ENCODE measurements at places on chromosomes 1 and 21. TPM values are rescaled to one million over a fixed set of nuclear protein-coding genes. Genes with fewer than 3 reads are reported as not detected.

DNA sequence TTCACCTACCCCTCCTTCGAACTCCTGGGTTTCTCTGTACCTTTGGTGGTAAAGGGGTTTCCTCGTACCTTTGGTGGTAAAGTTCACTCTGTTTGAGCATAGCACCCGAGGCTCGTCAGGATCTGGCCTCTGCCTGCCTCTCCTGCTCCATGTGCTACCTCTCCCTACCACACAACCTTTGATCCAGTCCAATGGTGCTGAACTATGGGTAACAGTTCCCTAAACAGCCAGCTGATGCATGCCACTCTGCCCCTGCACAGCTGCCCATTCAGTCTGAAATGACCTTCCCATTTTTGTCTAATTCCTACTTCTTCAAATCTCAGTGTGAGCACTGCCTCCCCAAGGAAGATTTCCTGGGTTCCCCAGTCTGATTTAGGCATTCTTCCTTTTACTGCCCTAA, 14.0 kb downstream of the OVAAL start:
- no peak for DNase-seq

Gene MIB2
- total RNA-seq, result 34.1 TPM

Gene AADACL3
- total RNA-seq, result not detected

DNA sequence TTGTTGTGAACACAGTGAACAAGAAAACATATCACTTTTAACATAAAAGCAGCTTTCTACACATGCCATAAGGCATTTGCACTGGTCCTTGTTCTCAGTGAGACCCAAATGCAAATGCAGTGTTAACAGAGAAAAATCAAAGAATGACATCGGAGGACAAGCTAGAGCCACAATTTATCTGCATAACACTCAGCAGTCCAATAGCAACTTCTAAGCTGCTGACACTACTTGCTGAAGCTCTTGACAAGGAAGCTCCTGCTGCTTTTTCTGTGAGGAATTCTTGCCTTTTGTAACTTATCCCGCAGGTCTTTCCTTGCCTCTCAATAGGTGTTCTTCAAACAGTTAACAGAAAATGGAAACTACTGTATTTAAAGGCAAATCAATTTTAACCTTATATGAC, 34.7 kb downstream of the USH2A start:
- DNase-seq, result no peak

GRCh38 chr1:197841158-197841557, 61.3 kb upstream of the C1orf53 start:
- DNase-seq, result no peak

DNA sequence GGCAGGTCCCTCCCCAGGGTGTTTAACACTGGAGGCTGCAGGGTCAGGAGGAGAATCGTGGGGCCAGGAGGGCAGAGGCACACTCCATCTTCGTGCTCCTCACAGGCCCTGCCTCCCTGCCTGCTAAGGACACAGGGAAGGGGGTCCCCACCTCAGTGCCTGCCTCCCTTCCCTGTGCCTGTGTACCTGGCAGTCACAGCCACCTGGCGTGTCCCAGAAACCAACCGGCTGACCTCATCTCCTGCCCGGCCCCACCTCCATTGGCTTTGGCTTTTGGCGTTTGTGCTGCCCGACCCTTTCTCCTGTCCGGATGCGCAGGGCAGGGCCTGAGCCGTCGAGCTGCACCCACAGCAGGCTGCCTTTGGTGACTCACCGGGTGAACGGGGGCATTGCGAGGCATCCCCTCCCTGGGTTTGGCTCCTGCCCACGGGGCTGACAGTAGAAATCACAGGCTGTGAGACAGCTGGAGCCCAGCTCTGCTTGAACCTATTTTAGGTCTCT, 623 bp upstream of the BGLAP start:
- DNase-seq, result no peak

Gene LHX8
- not detected for total RNA-seq

GRCh38 chr1:223209992-223210787, 67.1 kb upstream of the TLR5 start:
- no peak for DNase-seq

Gene CAMSAP2
- 2.5 TPM for total RNA-seq

DNA sequence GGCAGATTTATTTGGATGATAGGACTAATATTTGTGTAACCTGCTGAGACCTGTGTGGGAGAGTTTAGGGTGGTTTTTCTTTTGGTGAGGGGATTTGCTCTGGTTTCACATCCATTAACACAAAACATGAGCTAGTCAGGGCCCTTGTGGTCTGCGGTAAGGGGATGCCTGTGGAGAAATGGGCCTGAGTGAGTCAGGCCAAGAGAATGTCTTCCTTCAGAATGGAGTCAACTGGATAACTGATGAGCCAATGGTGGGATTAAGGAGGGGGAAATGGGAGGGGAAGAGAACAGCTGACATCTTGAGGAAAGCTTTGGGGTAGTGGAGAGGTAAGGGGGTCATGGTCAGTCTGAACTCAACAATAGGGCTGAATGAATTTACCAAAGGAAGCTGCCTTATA, 13.9 kb downstream of the WNT2B start:
- DNase-seq, result no peak

DNA sequence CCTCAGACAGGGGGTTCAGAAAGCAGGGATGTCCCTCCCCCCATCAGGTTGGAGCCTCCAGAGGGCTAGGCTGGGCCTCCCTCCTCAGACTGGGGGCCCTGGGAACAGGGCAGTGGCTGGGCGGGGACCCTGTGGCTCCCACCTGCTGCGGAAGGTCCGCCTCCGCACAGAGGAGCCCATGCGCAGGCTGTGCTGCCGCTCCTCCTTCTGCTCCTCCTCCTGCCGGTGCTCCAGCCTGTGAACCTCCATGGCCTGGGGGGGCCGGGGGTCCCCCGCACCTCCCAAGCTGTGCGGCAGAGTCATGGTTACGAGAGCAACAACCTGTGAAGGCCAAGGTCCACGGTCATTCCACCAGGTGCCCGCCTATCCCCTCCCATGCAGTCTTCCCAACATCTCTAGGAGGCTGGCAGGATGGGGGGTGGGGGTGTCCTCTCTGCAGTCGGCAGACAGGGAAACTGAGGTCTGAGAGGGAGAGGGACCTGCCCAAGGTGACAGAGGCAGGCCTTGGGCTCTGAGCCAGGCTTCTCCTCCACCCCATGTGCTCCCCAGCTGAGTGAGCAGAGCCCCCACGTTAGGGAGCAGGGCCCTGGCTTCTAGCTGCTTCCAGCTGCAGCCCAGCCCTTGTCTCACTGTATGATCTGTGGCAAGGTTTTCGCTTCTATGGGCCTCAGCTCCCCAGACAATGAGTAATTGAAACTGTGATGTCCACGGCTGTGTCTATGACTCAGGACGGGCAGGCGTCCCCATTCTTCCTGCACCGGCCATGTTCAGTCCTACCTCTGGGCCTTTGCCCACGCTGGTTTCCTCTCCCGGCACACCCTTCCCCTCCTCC, 3.4 kb downstream of the MYOM3 start:
- no peak for DNase-seq

DNA sequence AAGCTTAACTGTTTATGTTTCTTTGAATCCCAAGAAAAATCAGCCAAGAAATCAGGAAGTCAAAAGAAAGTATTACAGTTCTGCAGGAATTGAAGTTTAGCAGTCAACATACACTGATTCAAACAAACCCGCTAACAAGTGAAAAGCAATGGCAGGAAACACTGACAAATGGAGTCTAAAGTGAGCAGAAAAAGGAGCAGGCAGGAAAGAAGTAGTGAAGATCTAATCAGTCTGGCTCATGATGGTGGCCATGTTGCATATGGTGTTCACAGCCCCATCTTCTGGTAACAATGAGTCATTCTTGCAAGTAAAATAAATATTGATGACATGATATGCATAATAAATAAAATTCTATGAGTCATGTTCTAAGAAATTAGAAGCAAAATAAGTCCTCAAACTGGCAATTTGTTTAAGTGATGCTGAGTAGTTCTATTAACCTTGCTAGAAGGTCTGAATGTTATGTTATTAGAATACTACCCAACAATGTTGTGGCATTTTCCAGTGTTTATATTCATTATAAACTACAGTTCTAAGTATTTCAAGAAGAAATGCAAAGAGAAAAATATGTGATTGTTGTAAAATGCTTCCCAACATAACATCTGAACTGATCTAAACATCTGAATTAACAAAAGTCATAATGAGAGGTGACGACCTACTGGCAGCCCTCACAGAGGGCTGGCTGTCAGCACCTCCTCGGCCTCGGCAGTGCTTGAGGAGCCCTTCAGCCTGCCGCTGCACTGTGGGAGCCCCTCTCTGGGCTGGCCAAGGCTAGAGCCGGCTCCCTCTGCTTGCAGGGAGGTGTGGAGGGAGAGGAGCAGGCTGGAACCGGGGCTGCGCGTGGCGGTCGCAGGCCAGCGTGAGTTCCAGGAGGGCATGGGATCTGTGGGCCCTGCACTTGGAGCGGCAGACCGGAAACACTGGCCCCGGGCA, 5.7 kb upstream of the ACBD6 start:
- no peak for DNase-seq

DNA sequence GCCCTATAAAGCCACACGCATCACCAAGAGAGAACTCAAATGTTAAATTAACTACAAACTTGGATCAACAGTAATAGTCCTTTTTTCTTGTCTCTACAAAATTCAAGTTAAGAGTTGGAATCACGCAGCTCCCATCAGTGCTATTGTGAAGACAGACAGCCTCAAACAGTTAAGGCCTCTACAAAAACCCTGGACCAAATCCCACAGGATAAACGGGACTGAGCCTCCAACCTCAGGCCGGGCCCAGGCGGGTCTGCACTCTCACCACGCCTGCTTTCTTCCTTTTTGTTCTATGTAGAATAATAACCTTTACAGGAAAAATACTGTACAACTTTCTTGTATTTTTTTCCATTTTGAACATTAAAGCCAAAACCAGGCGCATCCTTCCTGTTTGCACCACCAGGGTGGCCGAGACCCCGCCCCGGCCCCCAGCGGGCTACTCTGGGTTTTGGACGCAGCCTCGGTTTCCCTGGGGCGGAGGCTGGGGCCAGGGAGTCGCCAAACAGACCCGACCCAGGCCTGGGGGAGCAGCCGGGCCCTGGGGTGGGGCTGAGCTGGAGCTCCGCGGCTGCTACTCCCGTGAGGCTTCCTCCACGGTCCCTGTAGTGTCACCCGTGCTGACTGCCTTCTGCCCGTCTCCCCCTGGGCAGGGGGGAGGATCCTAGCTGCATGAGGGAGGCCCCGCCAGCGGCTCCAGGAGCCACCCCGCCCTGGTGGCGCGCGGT, 158.4 kb downstream of the CASZ1 start:
- no peak for DNase-seq

Gene CNR2
- total RNA-seq, result 0.02 TPM

- no peak for DNase-seq
Observed at GRCh38 chr1:183032122-183032921, 9.1 kb downstream of the LAMC1 start.

GRCh38 chr1:210372931-210373627, 44.4 kb downstream of the HHAT start:
- DNase-seq, result no peak

GRCh38 chr1:94384485-94385265, 33.5 kb upstream of the ABCD3 start:
- DNase-seq, result peak; percentile 62

Gene MRPL39
- 66.0 TPM for total RNA-seq

Measured in activated CD4-positive, alpha-beta T cell treated with anti-CD3 and anti-CD28 coated beads, Interleukin-2, amount 10 ng/mL, durations not matched to agents 24 days and 14 days (primary cell).